ENCODE measurements at places on chromosomes 2 and 18. TPM values are rescaled to one million over a fixed set of nuclear protein-coding genes. Genes with fewer than 3 reads are reported as not detected.

Gene GPR17
- total RNA-seq, result not detected

Gene RETREG2
- 93.8 TPM for total RNA-seq

DNA sequence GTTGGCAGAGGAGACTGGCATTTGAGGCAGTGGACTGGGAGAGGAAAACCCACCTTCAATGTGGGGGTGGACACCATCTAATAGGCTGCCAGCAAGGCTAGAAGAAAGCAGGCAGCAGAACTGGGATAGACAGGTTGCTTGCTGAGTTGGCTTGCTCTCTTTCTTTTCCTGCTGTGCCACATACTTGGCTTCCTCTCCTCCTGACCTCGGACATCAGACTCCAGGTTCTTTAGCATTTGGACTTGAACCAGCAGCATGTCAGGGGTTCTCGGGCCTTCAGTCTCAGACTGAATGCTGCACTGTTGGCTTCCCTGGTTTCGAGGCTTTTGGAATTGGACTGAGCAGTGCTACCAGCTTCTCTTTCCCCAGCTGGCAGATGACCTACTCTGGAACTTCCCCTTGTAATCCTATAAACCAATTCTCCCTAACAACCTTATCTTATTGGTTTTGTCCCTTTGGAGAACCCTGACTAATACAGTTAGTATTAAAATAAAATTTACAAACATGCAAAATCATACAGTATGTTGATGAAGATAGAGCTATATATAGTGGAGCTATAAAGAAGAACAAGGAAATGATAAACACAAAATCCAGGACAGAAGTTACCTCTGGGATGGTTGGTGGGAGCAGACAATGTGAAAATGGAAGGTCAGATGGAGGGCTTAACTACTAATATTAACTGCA lies 15.9 kb downstream of the DSEL start:
- H3K4me3 ChIP-seq, result no peak overlapping the region
- H3K27ac ChIP-seq, result no peak overlapping the region
- no peaks in the 10 kb centered on the region for H3K36me3 ChIP-seq
- DNase-seq, result no peak

- no peaks in the 10 kb centered on the region for H3K36me3 ChIP-seq
- no peaks in the 10 kb centered on the region for H3K4me1 ChIP-seq
- no peak overlapping the region for H3K4me3 ChIP-seq
- H3K27ac ChIP-seq, result no peak overlapping the region
Observed at GRCh38 chr18:59024829-59025228, 114.9 kb upstream of the SEC11C start.

DNA sequence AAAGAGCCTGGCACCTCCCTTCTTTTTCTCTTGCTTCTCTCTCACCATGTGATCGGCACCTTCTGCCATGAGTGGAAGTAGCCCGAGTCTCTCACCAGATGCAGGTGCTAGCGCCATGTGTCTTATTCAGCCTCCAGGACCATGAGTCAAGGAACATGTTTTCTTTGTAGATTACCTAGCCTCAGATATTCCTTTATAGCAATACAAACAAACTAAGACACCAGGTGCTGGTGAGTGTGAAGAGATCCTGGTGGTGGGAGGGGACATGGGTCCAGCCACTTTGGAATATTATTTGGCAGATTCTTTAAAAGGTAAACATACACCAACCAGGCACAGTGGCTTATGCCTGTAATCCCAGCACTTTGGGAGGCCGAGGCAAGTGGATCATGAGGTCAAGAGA lies 5.9 kb upstream of the USP40 start:
- H3K4me1 ChIP-seq, result no peaks in the 10 kb centered on the region
- H3K36me3 ChIP-seq, result no peaks in the 10 kb centered on the region
- DNase-seq, result no peak
- H3K27ac ChIP-seq, result no peak overlapping the region
- no peaks in the 10 kb centered on the region for H3K27me3 ChIP-seq

- peak; percentile 67 for DNase-seq
- H3K4me3 ChIP-seq, result no peak overlapping the region
- no peak overlapping the region for H3K27ac ChIP-seq
- H3K27me3 ChIP-seq, result no peaks in the 10 kb centered on the region
- H3K36me3 ChIP-seq, result peaks cover 79% of the 10 kb centered on the region
- H3K4me1 ChIP-seq, result peaks cover 37% of the 10 kb centered on the region
Observed at GRCh38 chr2:218230882-218231281, 13.9 kb downstream of the ARPC2 start.

GRCh38 chr2:56291711-56292110 lies 107.9 kb downstream of the CCDC85A start:
- no peak for DNase-seq
- H3K36me3 ChIP-seq, result no peaks in the 10 kb centered on the region

Data from Karpas-422 (cell line).